ENCODE measurements at places on chromosomes 16 and 17.

- DNase-seq: no peak
Observed at GRCh38 chr16:66007717-66008116, 358.8 kb upstream of the CDH5 start.

- DNase-seq: no peak
Observed at GRCh38 chr17:34990921-34991365, 10.6 kb downstream of the LIG3 start.

- DNase-seq: no peak
Observed at GRCh38 chr16:54253118-54253517, 33.5 kb downstream of the IRX3 start.

DNA sequence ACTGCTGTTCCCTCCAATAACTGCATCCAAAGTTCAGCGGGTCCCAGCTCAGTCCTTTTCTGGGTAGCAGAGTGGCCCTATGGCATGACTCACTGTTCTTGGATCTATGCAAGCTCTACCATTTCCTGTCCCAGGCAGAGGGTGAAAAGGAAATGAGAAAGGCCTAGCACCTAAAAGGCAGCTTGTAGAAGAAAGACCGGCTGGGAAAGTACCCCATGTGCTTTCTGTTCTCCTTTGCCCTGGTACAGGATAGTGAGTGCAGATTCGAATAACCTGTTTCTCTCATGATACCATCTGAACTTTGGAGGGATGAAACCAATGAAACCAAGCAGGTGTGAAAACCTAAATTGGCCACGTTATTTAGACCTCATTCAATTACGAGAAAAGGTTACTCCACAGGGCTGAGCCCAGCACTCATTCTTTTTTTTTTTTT is 12.7 kb upstream of the HASPIN start:
- DNase-seq: no peak

GRCh38 chr17:83036666-83037065 is 42.7 kb upstream of the METRNL start:
- DNase-seq: no peak

DNA sequence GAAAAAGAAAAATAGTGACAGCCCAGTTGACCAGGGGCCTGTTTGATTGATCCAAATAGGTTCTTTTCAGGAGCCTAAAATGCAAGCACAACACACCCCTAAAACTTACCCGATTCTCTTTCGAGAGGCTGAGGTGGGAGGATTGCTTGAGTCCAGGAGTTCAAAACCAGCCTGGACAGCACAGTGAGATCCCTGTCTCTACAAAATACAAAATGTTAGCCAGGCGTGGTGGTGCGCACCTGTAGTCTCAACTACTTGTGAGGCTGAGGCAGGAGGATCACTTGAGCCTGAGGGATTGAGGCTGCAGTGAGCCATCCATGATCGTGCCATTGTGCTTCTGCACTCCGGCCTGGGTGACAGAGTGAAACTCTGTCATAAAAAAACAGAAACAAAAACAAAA is 1.5 kb upstream of the KIF19 start:
- no peak for DNase-seq

GRCh38 chr16:86261379-86261778 is 248.9 kb upstream of the FOXF1 start:
- peak; percentile 13 for DNase-seq

GRCh38 chr16:56116577-56116964 is 74.7 kb upstream of the GNAO1 start:
- no peak for DNase-seq

DNA sequence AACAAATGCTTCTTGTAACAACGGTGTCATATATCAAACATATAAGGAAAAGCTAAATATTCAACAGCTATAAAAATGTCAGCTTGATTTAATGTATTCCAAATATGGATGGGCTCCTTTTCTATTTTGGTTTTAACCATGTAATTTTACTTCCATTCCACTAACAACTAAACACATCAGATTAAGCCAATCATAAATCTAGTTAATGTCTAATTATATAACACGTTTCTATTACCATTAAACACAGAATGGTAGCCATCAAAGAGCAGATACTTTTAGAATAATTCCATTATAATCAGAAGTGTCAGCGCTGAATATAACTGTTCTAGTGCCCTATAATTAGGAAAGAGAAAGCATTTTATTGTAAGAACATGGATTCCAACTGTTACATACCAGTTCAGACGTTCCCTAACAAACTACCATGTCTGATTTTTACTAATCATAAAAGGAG is 10.0 kb downstream of the CMC2 start:
- peak; percentile 58 for DNase-seq

GRCh38 chr16:79209308-79209707 is 391.2 kb downstream of the MAF start:
- DNase-seq: no peak

DNA sequence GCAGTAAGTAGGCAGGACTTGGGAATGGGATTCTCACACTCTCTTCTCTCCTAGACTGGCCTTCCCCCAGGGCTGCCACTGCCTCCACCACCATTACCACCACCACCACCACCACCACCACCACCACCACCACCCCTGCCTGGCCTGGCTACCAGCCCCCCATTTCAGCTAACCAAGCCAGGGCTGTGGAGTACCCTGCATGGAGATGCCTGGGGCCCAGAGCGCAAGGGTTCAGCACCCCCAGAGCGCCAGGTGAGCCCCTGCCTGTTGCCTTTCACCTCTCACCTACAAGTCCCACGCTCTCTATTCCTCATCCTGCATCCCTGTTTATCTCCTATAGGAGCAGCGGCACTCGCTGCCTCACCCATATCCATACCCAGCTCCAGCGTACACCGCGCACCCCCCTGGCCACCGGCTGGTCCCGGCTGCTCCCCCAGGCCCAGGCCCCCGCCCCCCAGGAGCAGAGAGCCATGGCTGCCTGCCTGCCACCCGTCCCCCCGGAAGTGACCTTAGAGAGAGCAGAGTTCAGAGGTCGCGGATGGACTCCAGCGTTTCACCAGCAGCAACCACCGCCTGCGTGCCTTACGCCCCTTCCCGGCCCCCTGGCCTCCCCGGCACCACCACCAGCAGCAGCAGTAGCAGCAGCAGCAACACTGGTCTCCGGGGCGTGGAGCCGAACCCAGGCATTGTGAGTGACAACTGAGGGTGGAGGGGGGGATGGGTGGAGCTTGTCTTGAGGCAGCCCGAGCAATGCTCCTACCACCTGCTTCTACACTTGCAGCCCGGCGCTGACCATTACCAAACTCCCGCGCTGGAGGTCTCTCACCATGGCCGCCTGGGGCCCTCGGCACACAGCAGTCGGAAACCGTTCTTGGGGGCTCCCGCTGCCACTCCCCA is 7.9 kb upstream of the TMEM88 start:
- no peak for DNase-seq

GRCh38 chr17:1123921-1124715 is 55.7 kb downstream of the ABR start:
- no peak for DNase-seq

Data from A673 (cell line).